ENCODE measurements at places on chromosomes 5 and 9.

- DNase-seq: peak; percentile 61
These were observed 25.6 kb downstream of the OR2V2 start for GRCh38 chr5:181173027-181173419.

DNA sequence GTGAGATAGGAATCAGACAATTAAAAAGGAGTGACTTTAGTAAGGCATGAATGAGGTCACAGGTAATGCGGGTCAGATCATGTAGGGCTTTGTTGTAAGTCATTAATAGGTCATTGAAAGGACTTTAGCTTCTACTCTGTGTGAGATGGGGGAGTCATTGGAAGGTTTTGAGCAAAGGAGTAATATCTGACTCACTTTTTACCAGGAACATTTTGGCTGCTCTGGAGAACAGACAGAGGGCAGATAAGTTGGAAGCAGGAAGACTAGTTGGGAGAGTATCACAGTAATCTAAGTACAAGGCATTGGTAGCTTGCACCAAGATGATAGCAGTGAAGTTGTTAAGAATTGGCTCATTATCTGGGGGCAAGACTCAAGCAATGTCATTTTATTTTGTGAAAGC lies 37.4 kb downstream of the KIF2A start:
- DNase-seq: no peak

DNA sequence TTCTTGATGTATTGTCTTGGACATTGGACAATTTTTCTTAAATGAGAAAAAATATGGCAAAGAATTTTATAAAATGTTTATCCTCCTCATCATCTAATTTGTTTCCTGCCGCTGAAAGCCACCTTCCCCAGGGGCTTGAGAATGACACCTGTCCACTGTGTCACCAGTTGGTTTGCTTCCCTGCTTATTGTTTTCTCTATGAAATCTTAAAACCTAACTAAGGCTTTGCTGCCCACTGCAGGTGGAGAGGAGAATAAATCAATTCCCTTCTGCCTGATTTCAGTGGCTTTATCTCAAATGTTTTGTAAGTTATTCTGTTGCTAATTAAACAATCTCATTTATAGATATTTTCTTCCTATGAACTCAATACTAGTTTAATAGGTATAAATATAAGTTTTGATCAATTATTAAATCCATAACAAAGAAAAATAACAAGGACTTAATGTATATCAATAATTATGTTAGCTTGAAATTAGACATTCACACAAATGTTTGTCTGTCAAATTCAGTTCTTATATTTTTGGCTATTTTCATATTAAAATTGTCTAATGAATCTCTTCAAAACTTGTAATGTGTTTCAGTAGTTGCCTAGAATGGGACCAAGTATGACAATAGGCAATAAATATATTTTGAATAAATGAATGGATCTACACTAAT lies 822.5 kb downstream of the PTPRD start:
- DNase-seq: no peak

GRCh38 chr5:160638161-160638742 lies 213.8 kb downstream of the ATP10B start:
- DNase-seq: no peak

DNA sequence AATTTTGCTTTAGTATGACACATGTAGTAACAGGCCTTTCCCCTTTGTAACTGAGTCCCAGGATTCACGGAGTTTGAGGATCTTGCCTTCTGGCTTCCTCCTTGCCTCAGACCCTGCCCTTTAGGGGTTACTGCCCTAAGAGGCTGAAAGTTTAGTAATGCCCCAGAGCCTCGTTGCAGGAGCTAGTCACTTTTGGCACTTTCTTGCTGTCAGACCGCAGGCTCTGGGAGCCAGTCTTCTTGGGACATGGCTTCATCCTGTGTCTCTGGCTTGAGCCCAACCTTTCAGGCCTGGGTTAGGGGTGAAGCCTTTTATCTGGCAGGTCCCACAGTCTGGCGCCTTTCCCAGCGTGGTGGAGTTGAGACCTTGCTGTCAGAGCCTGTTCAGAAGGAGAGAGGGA lies 185.6 kb upstream of the DMRT1 start:
- no peak for DNase-seq

Measured in activated T-helper 1 cell treated with Interleukin-2 at 50 U/mL for 16 hours (primary cell).